Stimulated activated CD8-positive, alpha-beta memory T cell treated with anti-CD3 and anti-CD28 coated beads, Interleukin-12 subunit alpha, Interleukin-12 subunit beta, amount 100 ng/mL, for 1 hour (primary cell): ENCODE measurements at places on chromosomes 11 and 22.

- no peak for DNase-seq
These were observed 37.6 kb upstream of the GRAMD1B start for GRCh38 chr11:123392431-123392830.

- DNase-seq, result no peak
These were observed 13.0 kb upstream of the OPCML start for GRCh38 chr11:133545199-133545803.

GRCh38 chr11:125177543-125177942, 13.0 kb downstream of the PKNOX2 start:
- DNase-seq, result no peak

- no peak for DNase-seq
These were observed 6.4 kb downstream of the ANO5 start for GRCh38 chr11:22199243-22199642.

- DNase-seq, result no peak
These were observed 114.5 kb upstream of the CRYBB3 start for GRCh38 chr22:25085156-25085555.

GRCh38 chr11:124961972-124962609, 8.1 kb downstream of the CCDC15 start:
- DNase-seq, result no peak

GRCh38 chr11:36744375-36745168, 146.5 kb upstream of the RAG2 start:
- DNase-seq, result peak; percentile 35

DNA sequence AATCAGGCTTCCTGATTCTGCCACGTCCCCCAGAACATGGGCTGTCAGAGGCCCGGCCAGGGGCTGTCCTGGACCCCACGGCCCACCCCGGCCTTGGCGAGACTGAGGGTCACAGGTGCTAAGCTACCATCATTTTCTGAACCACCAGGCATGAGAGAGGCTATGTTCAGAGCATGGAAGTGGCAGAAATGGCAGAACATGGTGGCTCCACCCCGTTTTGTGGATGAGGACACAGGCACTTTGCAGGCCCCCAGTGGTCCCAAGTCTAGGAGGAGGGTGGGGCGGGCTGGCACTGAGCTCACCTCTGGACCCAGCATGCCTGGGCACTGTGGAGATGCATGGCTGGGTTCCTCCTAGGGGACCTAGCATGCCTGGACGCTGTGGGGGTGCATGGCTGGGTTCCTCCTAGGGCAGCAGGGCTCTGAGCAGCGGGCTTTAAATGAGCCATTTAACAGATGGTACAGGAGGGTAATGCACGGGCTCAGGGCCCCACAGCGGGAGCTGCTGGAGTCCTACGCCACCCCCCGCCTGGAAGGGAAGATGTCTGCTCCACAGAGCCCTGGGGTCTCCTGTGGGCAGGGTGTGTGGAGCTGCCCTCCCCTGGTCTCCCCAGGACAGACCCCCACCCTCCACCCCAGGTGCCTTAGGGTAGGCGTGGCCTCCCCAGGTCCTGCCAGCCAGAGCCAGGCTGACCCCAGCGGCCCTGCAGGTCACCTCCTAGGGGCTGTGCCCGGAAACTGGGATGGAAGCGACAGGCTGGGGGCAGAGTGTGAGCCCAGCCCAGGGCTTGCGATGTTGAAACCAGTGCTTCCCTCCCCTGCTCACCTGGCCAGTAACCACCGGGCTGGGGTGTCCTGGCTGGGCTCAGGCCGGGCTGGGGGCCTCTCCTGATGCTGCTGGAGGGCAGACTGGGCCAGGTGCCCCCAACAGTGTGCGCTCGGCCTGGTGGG, 6.1 kb upstream of the MUC5AC start:
- no peak for DNase-seq
